Activated T-helper 1 cell treated with anti-CD3 and anti-CD28 coated beads, Interleukin-2, amount 50 U/mL, for 16 hours (primary cell): ENCODE measurements at places on chromosomes 3 and 15.

DNA sequence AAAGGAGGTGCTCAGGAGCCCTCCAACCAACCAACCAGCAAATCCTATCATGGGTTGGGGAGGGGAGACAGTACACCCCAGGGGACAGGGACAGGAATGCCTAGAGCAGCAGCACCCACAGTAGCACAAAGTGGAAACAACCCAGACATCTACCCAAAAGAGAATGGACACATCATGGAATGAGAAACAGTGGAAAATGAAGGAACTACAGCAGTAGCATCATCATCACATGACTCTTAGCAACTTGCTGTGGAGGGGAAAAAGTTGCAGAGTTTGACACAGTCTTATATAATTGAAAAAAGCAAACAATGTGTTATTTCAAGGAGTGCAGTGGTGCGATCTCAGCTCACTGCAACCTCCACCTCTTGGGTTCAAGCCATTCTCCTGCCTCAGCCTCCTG, 11.0 kb downstream of the C3orf22 start:
- no peak for DNase-seq

DNA sequence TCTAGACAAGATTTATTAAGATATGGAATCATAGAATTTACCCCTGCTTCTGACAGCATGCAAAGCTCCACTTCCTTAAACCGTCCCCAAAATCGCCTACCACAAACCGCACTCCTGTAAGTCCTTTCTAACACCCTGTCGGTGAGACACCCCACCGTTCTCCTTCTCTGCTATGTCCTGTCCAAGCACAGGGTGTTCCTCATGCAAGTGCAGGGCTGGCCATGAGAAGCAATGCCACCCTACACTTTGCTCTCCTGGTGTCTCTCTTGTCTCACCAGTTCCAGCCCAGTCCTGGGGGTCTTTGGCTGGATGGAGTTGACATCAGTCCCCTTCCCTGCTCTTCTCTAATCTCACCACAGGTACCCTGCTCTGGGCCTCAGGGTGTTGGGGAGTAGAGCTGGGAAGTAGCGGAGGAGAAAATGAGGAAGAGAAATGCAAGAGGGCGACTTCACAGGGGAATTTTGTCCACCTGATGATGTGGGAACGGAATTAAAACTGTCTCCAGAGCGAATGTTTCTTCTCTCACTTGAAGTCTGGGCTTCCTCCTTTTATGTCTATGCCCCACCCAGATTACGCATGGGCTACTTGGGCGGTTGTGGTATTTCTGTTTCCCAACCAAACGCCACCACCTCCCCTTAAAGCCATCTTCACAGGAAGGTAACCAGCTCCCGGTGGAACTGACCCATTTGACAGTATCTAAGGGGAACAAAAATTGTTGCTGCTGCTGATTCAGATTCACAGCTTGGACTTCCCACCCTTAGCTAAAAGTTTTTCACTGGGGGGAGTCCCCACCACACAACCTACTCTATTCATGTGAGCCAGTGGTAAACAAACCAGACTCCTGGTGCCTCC, 49.9 kb downstream of the CASR start:
- DNase-seq: no peak

DNA sequence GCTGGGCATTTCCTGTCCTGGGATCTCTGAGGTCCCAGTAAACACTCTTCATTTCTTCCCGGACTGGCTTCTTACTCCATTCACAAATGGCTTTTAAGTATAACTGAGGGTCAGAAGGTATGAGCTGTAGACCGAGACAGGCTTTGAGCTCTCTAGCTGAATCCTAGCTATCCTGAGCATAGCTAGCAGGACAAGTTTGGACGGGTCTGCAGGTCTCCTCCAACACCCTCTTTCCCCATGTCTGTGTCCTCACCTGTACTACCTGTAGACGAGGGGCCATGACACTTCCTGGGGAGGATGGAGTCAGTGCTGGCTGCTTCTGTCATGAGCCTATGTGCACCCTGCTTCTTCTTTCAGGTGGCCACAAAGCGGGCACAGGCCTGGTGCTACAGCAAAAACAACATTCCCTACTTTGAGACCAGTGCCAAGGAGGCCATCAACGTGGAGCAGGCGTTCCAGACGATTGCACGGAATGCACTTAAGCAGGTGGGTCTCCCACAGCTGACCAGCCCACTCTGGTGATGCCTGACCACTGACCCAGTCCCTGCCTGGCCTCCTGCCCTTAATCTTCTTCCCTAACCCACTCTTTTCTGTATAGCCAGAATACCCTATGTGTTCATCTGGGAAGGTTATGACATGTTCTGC, 72.1 kb upstream of the ACAD9 start:
- no peak for DNase-seq

DNA sequence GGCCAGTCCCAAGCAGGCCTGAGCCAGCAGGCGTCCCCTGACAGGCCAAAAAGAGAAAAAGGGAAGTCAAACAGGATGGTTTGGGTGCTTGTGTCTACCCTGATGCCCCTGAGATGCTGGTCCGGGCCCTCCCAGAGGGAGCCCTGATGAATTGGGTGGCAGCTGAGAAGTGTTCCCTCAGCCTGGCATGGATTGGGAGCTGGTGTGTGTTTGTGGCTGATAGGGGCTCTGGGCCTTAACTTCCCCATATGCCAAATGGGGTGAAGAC, 1.4 kb downstream of the FBLN2 start:
- no peak for DNase-seq

- no peak for DNase-seq
Observed at GRCh38 chr3:25292036-25292435, 136.0 kb upstream of the RARB start.

DNA sequence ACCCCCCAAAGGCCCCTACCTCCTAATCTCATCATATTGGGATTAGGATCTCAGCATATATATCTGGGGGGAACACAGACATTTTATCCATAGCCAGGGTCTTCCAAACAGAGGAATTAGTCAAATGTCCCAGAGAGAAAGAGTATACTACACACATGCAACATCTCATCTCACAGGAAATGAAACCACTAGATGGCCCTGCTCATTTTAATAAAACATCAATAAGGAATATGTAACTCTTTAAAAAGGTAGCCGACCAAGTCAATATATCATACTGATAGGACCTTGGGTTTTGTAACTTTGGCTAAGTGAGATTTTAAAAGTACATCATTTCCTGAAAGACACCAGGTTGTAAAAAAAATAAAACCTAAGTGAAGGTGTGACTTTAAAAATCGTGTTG, 45.6 kb upstream of the THSD4 start:
- DNase-seq: no peak

GRCh38 chr15:71595846-71596553, 214.4 kb upstream of the NR2E3 start:
- DNase-seq: no peak

DNA sequence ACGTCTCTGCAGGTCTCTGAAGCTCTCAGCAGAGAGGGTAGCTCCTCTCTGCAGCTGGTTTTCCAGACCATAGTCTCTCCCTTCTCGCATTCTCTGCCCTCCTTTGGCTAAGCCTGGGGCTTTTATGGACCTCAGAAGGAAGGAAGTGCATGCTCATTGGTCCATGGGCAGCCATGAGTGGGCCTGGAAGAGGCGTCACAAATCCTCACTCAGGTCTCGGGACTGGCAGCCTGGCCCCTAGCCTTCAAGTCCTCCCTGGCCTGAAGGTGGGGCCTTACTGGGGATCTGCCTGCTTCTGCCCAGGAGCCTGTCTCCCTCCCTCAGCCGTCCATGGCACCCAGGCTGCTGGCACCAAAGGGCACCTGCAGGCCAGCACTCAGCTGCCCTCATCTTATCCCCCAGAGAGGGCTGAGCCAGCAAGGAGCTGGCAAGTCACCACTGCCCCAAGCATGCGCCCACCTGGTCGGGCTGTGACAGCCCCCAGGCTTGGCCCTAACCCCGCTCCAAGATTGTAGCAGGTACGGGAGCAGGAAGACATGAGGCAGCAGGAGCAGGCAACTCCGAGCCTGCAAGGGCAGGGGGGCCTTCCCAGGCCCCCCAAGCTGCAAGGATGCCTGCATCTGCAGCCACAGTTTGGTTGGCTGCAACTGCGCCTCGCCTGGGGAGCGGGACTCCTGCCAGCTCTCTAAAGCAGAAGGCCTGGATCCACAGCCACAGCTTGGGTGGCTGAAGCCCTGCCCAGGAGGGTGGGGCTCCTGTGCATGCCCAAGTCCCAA, 37.4 kb downstream of the GHSR start:
- no peak for DNase-seq

- DNase-seq: no peak
Observed at GRCh38 chr15:71748293-71748718, 62.0 kb upstream of the NR2E3 start.

DNA sequence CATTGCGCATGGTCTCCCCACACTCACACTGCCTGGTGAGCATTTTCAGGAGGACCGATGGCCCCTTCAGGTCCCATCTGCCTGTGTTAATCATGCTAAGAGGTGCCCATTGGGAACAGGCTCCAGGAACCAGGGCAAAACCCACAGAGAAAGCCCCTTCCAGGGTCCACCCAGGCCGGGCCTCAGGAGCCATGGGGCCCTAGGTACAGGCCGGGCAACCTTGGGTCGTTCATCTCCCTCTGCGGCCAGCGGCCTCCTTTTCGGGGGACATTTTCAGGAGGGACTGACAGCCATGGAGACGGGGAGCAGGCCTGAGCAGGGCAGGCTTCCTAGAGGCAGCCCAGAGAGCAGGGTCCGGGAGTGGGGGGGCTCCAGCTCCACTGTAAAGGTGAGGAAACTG, 68.0 kb upstream of the TAMM41 start:
- DNase-seq: no peak

GRCh38 chr3:107938143-107938542, 152.7 kb downstream of the CD47 start:
- DNase-seq: no peak

DNA sequence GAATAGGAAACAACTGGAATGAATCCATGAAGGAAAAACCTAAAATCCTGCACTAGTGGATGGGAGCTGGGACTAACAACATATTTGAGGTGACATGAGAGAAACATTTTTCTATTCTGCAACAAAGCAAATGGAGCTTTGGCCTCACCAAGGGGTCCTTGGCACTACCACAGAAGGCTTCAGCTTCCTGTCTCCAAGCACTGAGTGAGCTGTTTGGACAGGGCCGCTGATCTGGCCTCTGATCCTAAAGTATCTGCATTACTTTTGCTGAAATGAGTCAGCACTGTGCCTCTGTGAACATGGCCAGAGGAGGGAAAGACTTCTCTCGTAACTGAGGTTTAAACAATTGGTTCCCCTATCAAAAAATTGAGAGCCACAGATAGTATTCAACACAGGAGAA, 9.0 kb downstream of the ARPP21 start:
- DNase-seq: no peak

DNA sequence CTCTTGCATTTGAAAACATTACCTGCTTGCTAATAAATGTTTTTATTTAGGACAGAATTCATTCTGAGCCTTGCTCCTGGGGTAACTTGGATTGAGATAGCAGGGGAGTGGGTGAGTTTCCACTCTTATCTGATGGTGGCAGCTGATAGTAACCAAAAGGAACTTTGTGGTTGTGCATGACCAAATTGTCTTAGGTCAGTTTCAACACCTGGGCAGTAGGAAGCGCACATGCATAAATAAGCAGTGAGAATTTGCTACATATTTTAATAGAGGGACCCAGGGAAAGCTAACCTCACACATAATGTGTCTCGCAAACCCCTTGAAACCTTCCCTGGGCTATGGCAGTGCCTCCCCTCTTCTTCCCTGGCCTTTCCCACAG, 65.4 kb upstream of the XCR1 start:
- no peak for DNase-seq

- DNase-seq: no peak
Observed at GRCh38 chr3:171883257-171883892, 40.2 kb downstream of the TMEM212 start.

- no peak for DNase-seq
Observed at GRCh38 chr15:88385078-88385700, 82.0 kb downstream of the MRPL46 start.

DNA sequence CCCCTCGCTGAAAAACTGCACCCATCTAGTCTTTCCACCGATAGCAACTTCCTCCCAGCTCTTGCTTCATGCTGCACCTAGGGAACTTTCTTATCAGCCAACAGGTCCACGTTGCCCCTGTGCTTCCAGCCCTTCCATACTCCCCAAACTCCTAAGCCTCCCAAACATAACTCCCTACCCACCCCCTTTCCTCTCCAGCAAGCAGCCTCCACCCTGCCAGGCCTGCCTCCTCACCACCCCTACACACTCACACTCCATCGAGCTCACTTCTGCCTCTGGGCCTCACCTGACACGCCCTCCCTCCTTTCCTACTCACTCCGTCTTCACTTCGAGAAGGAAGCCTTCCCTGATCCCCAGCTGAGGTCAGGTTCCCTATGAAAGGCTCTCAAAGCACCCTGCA, 8.1 kb downstream of the INSYN1 start:
- DNase-seq: no peak

GRCh38 chr3:131277836-131278497, 103.6 kb upstream of the NUDT16 start:
- no peak for DNase-seq

GRCh38 chr3:50632450-50632849, 15.5 kb downstream of the MAPKAPK3 start:
- DNase-seq: no peak

DNA sequence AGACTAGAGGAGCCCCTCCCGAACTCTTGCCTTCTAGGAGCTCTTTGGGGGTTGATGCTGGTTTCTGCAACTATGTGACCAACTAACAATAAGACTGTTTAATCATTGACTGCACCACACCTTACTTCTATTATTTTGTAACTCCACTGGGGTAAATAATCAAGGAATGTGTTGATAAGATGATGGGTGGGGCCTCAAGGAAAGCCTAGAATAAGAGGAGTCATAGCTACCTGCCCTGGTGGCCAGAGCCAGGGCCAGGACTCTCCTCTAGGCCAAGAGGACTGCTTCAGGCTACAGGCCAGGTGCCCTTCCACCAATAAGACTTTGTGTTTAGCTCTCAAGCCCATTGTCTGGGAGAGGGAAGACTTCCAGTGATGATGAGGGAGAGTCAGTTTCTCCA, 41.2 kb upstream of the PIAS1 start:
- no peak for DNase-seq

GRCh38 chr3:171320750-171321558, 139.3 kb downstream of the TNIK start:
- no peak for DNase-seq

DNA sequence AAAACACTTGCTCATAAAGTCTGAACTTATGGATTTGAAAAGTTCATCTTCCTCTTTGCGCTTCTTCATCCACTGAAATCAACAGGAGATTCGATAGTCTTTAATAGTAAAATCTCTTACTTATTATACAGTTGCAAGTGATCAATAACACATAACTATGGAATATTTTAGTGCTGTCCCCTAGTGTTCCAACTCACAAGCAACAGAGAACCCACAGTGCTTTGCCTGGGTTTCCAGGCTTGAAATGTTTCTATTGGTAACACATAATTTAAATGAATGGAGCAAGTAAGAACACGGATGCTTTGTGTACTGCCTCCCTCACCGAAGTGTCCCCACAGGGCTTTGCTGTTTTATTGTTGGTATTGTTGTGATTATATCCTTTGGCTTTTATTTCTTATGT, 93.5 kb downstream of the WDR72 start:
- no peak for DNase-seq
